Occipital lobe (tissue), 3 donors: ENCODE measurements at places on chromosomes 2 and 18. TPM values are rescaled to one million over a fixed set of nuclear protein-coding genes. Genes with fewer than 3 reads are reported as not detected.
A peak's percentile ranks its signal among the peaks of the same experiment; 100 is the strongest.

The PSTPIP2 gene
- 1.6 TPM for total RNA-seq

The SIX2 gene
- total RNA-seq: 0.16 TPM

DNA sequence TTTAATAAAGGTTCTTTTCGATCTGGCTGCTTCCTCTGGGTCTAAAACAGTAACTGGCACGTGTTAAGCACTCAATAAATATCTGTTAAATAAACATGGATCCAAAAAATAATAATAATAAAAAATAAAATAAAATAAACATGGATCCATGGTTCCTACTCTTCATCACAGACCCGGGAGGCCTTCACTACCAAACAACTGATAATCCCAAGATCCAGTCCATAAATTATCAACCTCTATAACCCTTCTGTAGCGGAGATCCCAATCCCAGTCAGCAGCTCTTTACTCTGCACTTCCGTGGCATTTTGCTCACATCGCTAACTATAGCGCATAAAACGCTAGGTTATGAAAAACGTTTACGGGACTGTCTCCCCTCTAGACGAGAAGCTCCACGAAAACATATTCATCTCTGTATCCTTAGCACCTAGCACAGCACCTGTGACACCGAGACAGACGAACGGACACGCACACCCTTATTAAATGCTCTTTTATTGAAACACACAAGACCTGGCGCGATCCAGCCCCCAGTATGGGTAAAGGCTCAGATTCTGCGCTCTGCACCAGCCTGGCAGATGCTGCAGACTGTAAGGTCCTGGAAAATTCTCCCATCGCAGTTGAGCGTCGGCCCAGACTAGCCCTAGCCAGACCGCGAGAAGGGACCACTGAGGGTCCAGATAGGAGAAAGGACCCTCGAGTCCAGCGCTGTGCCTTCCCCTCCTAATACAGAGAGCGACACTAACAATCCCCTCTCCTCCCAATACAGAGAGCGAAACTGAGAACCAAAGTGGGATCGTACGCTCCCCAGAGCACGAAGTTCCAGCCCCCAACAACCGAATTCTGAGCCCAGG is 770 bp downstream of the NBAS start:
- DNase-seq: peak; percentile 4

DNA sequence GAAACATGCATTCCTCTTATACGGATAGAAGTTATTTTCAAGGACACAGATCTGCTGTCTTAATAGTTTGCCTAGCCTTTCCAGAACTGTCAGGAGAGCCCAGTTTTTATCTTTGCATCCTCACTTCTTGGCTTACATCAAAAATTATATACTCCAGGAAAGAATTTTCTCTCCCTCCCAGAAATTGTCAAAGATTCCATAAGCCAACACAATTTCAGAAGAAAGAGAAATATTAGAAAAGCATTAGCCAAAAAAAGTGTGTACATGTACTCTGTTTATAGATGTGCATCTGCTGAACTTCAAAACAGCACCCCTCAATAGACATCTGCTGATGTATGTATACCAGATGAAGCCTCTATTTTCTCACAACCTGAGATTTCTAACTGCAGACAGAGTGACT is 210.4 kb downstream of the METTL4 start:
- DNase-seq: no peak

DNA sequence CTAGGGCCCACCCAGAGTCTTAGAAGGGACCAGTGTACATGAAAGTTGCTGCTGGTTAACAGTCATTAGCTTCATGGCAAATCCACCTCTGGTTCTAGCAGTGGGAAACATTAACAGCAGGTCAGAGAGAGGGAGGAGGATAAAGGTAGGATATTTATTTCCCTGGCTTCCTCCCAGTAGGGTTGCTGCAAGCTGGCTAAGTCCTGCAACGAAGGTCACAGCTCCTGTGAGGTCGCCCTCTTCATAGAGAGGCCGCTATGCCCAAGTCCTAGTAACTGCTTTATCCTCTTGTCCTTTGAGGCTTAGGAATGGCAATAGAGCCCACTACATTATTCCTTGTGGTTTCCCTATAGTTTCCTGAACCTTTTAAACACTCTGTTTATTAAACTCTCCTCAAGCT is 84.0 kb upstream of the ACSL3 start:
- no peak for DNase-seq

The CRIM1 gene
- 105 TPM for total RNA-seq

- DNase-seq: no peak
Observed at GRCh38 chr2:221423210-221423804, 148.8 kb downstream of the EPHA4 start.

The PREB gene
- total RNA-seq: 19.0 TPM

The EN1 gene
- not detected for total RNA-seq

DNA sequence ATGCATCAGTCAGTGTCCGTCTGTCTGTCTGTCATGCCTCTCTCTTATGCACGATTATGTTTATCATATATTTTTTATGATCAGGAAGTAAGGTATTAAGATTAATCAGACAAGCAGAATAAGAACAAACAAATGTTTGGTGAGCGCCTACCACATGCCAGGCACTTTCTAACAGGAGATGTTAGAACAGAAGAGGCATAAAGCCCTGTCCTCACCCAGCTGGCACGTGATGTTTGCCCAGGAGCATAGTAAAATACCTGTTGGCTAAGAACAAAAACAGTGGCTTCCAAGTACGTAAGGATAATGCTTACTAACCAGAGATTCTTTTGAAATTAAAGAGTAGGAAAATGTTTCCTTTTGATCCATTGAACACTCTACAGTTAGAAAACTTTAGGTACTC is 380.2 kb upstream of the RAB12 start:
- DNase-seq: no peak

GRCh38 chr18:71986351-71987050 is 557.6 kb downstream of the CBLN2 start:
- DNase-seq: no peak

The AFF3 gene
- 105 TPM for total RNA-seq

- no peak for DNase-seq
Observed at GRCh38 chr18:44411976-44412375, 268.7 kb upstream of the SETBP1 start.

The CHRNA1 gene
- total RNA-seq: not detected

DNA sequence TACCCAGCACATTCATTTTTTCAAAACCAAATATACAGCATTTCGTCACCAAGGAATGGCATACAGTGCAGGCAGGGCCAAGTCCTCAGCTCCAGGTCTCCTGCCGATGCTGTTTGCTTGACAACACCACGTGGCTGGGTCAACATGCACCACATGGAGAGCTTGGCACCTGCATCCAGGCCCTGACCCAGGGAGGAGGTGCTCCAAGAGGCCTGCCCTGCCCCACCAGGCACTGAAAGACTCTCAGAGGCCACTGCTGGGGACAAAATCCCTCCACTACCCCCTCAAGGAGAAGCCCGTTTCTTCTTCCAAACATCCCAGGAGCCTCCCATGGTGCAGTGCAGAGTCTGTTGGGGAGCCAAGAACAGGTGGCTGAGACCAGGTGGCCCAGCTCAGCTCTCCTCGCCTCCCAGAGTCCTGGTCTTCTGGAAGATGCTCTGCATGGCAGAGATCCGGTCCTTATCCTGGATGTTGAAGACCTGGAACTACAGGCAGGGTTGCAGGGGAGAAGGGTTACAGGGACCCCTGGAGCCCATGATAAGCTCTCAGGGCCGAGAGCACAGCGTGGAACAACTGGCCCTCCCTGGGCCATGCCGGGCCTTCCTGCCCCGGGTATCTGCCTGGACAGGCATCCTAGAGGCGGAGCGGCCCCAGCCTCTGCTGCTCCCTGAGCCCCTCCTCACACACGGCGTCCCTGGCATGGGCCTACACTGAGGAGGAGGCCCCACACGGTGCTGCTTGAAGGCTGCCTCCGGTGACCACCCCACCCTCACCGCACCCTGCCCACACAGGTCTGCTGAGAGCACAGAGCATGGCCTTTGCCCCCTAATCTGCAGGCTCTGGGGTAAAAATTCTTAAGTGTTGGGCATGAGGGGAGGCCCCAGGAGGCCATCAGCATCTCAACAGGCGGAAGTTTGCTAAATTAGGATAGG is 9.0 kb downstream of the MAB21L4 start:
- DNase-seq: no peak

The CABYR gene
- 34.6 TPM for total RNA-seq

- DNase-seq: no peak
Observed at GRCh38 chr2:223238301-223238700, 186.3 kb downstream of the KCNE4 start.

The G6PC2 gene
- total RNA-seq: not detected

The GPR45 gene
- total RNA-seq: 0.78 TPM

The CPLX4 gene
- not detected for total RNA-seq

DNA sequence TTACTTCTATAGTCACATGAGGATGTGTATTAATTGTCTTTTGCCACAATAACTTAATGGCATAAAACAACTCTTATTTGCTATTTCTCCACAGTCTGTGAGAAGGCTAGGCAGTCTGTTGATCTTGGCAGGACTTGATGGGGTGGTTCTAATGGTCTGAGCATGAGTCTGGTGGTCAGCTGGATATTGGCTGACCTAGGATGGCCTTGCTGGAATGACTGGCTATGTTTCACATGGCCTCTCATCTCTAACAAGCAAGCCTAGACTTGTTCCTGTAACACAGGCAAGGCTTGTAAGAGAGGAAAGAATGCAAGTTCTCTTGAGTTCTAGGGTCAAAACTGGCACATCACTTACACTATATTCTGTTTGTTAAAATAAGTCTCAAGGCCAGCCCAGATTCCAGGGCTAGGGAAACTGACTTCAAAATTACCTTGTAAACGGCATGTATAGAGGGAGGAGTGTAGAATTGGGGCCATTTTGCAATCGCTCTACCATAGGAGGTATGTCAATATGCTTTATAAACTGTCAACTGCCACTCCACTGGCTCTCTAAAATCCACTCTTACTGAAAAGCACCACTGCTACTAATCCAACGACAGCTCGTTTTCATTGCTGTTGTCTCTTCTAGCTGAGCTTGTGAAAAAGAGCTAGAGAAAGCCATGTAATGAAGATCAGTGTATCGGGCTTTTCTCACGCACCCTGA is 325.0 kb upstream of the PKDCC start:
- DNase-seq: no peak

DNA sequence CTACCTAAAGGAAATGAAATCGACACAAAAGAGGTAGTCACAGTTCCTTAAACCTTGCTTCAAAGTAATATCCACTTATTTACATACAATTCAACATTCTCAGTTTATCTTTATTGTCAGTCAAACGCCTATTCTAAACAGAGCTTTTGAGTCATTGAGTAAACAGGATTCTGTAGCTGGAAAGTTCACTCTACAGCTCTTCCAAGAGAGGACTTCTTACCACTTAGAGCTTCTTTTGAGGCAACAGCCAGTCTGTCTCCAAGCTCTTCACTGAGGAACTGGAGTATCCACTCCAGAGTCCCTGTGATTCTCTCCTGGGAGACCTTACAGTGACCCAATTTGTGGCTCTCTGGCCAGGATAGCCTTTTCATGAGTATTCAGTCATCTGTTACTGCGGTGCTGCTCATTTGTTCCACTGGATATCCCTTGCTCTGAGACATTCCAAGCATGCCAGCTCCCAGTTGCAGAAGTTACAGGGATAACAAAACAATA is 210.9 kb upstream of the OSR1 start:
- no peak for DNase-seq

- DNase-seq: no peak
Observed at GRCh38 chr18:2121224-2121623, 450.1 kb downstream of the METTL4 start.

The SCYGR4 gene
- total RNA-seq: not detected

GRCh38 chr2:73243884-73244570 is 9.9 kb downstream of the CCT7 start:
- no peak for DNase-seq

- no peak for DNase-seq
Observed at GRCh38 chr2:44364604-44365003, 2.9 kb downstream of the CAMKMT start.

DNA sequence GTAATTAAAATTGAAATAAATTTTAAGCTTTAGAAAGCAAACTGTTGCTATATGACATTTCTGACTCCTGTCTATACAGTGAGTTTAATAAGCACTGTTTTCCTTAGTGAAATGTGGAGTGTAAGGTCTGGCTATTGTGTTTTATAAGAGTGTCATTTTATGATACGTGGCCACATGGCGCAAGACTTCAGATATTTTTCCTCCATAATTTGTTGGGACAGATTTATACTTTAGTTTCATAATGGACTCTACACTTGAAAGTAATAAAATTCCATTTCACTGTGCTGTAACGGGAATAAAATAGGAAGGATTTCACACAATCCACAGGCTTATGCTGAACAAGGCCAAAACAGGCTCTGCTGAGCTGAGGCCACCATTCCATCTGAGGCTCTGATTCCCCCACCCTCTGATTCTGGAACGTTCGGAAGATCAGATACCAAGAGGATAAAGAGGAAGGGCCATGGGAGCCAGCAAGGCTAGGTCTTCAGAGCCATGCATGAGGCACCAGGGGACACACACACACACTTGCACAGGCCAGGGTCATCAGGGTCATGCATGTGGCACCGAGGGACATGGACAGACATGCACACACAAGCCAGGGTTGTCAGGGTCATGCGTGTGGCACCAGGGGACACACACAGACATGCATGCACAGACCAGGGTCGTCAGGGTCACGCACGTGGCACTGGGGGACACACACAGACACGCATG is 35.6 kb downstream of the HDAC4 start:
- DNase-seq: no peak

GRCh38 chr18:74457043-74457724 is at the start of gene DIPK1C:
DIPK1C (minus strand) TSS chr18:74457308; CDS start chr18:74457259, 49 bp downstream.
- DNase-seq: peak; percentile 54

- DNase-seq: no peak
Observed at GRCh38 chr2:15766303-15766861, 174.0 kb upstream of the MYCN start.

- no peak for DNase-seq
Observed at GRCh38 chr2:153917570-153917969, 45.8 kb downstream of the GALNT13 start.

GRCh38 chr2:8573234-8573941 is 108.5 kb upstream of the ID2 start:
- no peak for DNase-seq

The PDE11A gene
- 1.7 TPM for total RNA-seq

DNA sequence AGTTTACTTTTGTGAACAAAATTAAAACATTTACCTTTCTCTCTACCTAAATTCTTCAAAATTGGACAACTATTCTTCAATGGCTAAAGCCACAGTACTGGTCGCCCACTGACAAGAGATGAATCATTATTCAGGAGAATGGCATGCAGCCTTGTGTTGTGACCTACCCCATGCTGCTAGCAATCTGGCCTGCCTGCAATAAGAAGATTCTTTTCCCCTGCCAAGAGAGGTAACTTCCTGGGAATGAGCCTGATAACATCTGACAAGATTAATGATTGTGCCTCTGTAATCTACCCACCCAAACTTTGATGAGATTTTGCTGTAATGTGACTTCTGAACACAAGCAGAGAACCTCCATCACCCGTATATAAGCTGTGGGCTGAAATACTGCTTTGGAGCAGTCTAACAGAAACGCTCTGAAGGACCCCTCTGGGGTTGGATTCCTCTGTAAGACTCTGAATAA is 47.0 kb upstream of the ST3GAL5 start:
- no peak for DNase-seq

The PRSS56 gene
- total RNA-seq: not detected
